ENCODE measurements at places on chromosomes 4 and X. TPM values are rescaled to one million over a fixed set of nuclear protein-coding genes. Genes with fewer than 3 reads are reported as not detected.

CHIC2 gene
- 20.7 TPM for total RNA-seq

CCDC110 gene
- total RNA-seq = 3.3 TPM

UGT2A1 gene
- total RNA-seq = not detected

ARMCX2 gene
- total RNA-seq = 68.3 TPM

CUL4B gene
- 64.9 TPM for total RNA-seq

GRCh38 chr4:46196086-46196485, 72.2 kb upstream of the GABRG1 start:
- no peak for DNase-seq

GRCh38 chr4:70360460-70360859, at the start of gene SMR3A:
Gene SMR3A (plus strand): TSS chr4:70360760. CDS start chr4:70362116, 1,356 bp downstream.
- no peak for DNase-seq

DNA sequence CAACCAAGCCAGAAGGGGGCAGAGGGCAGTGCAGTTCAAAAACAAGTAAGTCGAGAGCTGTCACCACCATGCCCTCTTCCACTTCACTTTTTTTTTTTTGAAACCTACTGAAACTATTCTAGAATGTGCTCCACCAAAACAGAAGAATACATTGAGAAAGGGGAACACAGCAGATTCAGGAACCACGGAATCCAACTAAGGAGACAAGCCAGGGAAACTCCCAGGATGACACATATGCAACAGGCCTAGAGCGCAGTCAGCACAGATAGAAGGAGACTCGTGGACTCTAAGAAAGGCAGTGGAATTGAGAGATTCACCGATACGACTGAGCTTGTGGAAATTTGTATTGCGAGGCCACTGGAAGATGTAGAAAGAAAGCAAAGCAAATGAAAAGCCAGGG, 66.1 kb downstream of the PHKA2 start:
- DNase-seq = no peak

DNA sequence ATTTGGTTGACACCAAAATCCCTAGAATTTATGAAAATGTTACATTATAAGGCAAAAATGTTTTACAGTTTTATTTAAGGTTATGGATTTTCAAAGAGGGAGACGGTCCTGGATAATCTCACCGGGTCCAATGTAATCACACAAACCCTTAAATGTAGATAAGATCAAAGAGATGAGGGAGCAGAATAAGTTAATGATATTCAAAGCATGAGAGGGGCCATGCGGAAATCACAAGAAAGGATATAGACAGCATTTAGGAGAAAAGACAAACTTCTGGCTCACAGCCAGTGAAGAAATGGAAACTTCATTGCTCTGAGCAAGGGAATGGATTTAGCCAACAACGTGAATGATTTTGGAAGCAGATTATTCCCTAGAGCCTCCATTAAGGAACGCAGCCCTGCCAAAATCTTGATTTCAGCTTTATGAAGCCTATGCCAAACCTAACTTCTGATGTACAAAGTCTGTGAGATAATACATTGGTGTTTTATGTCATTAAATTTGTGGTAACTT, 684.4 kb upstream of the GNPDA2 start:
- no peak for DNase-seq
